ENCODE measurements at places on chromosomes 3 and 15. TPM values are rescaled to one million over a fixed set of nuclear protein-coding genes. Genes with fewer than 3 reads are reported as not detected.

DNA sequence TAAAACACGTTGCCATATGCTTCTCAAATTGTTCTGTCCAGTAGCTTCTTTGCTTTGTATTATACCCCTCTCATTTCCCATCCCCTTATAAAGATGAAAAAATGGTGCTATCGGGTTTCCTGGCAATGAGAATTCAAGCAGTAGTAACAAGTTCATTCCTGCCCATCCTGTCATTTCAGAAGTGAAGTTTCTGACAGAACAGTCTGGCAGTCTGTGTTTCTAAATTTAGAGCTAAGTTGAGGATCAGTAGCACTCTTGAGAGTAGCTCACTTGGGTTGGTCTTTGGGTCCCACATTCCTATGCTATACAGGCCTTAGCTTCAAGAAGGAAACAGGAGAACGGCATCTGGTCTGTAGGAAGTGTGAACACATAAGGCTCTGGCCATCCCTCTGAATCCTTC lies 134.6 kb downstream of the GHSR start:
- H3K4me3 ChIP-seq = no peak overlapping the region
- no peaks in the 10 kb centered on the region for H3K27me3 ChIP-seq
- peaks cover 46% of the 10 kb centered on the region for H3K36me3 ChIP-seq
- no peak for DNase-seq

- peaks cover 23% of the 10 kb centered on the region for H3K36me3 ChIP-seq
- peak overlapping the region; percentile 99 for H3K4me3 ChIP-seq
- peaks cover 19% of the 10 kb centered on the region for H3K4me1 ChIP-seq
- H3K27ac ChIP-seq = peak overlapping the region; percentile 92
- DNase-seq = no peak
- H3K27me3 ChIP-seq = no peaks in the 10 kb centered on the region
Observed at GRCh38 chr3:15426579-15427118, 695 bp downstream of the METTL6 start.

DNA sequence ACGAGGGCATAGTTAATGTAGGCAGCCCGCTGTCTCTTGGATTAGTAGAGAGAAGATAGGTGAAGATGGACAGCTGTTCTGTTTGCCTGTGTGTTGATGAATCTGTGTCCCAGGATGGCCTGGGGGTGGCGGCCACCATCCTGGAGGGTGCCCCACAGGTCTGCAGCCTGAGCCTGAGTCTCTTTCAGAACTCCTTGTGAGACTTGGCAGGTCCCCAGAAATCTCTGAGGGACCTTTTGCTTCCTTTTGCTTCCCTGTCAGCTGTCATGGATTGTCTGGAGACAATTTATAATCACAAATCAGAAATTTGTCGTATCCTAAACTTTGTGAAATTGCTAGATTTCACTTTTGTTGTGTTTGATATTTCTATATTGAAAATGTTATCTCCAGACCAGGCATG lies 17.4 kb downstream of the FAN1 start:
- H3K27ac ChIP-seq = no peak overlapping the region
- H3K4me3 ChIP-seq = no peak overlapping the region
- H3K27me3 ChIP-seq = no peaks in the 10 kb centered on the region
- 0 out of 2 replicates have a peak, but pooled peaks cover 7% of the 10 kb centered on the region for H3K4me1 ChIP-seq
- peaks cover 20% of the 10 kb centered on the region for H3K36me3 ChIP-seq

- H3K36me3 ChIP-seq = no peaks in the 10 kb centered on the region
- H3K27me3 ChIP-seq = no peaks in the 10 kb centered on the region
- no peak for DNase-seq
- no peak overlapping the region for H3K4me3 ChIP-seq
Observed at GRCh38 chr3:115808816-115809215, 185.5 kb downstream of the GAP43 start.

- H3K36me3 ChIP-seq = no peaks in the 10 kb centered on the region
- no peak overlapping the region for H3K4me3 ChIP-seq
- no peaks in the 10 kb centered on the region for H3K27me3 ChIP-seq
- H3K4me1 ChIP-seq = peaks cover 10% of the 10 kb centered on the region
- DNase-seq = peak; percentile 45
- H3K27ac ChIP-seq = no peak overlapping the region
Observed at GRCh38 chr15:98120561-98120960, 160.1 kb downstream of the ARRDC4 start.

- H3K27me3 ChIP-seq = no peaks in the 10 kb centered on the region
- no peak for DNase-seq
- no peaks in the 10 kb centered on the region for H3K36me3 ChIP-seq
- no peak overlapping the region for H3K4me3 ChIP-seq
- peaks cover 10% of the 10 kb centered on the region for H3K4me1 ChIP-seq
Observed at GRCh38 chr15:85792102-85792731, 2.5 kb downstream of the KLHL25 start.

DNA sequence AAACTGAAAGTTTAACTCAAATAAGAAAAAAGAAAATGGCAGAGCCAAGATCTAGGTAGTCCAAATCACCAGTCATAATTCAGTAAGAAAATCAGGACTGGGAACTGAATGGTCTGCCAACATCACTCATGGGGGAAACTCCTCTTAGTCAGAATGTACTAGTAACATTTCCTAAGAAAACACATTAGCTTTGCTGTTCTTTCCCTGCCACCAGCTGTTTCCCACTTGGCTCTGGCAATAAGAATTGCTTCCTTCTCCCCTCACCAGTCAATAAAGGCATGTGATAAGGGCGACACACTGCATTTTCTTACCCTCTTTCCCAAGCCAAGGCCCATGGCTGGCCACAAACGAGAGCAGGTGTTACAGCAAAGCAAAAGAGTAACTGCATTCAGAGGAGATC lies 46.1 kb downstream of the PIK3R4 start:
- no peaks in the 10 kb centered on the region for H3K4me1 ChIP-seq
- no peak overlapping the region for H3K4me3 ChIP-seq
- H3K27me3 ChIP-seq = no peaks in the 10 kb centered on the region
- peak; percentile 26 for DNase-seq
- no peak overlapping the region for H3K27ac ChIP-seq

DNA sequence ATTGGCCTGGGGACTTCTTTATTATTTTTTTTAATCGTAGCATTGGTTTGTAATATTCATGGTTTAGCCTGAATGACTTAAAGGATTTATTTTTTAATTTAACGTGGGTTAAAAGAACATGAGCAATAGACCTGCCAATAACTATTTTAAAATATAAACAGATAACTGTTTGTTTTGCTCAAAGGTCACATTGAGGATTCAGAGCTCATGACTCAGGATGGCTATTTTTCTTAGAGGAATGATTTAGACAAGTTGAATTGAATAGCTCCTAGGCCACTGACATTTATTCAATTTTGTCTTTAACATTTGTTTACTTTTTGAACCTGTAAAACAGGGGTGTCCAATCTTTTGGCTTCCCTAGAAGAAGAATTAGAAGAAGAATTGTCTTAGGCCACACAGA lies 68.5 kb downstream of the ITPR1 start:
- H3K27ac ChIP-seq = no peak overlapping the region
- DNase-seq = no peak
- H3K27me3 ChIP-seq = no peaks in the 10 kb centered on the region
- no peaks in the 10 kb centered on the region for H3K4me1 ChIP-seq
- H3K4me3 ChIP-seq = no peak overlapping the region

DNA sequence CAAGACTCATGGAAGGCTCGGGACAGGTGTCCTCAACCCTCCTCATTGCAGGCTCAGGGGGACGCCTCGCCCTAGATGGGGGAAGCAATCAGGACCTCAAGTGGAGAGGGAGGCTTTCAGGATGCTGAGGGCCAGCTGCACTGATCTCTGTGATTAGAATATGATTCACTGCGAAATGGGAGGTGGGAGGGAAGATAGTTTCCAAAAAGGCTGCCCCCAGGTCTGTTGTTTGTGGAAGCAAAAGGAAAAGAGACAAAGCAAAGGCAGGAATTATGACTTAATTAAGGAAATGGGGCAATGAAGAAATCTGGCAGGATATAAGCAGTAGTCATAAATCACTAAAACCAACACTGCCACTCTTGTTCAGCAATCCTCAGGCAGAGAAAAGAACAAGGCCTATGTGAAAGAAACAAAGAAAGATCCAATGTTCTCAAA lies 85.6 kb upstream of the ABHD17C start:
- no peak overlapping the region for H3K27ac ChIP-seq
- no peaks in the 10 kb centered on the region for H3K36me3 ChIP-seq
- H3K4me1 ChIP-seq = peaks cover 9% of the 10 kb centered on the region
- no peak overlapping the region for H3K4me3 ChIP-seq

- no peak for DNase-seq
- H3K4me1 ChIP-seq = no peaks in the 10 kb centered on the region
- no peak overlapping the region for H3K27ac ChIP-seq
- H3K27me3 ChIP-seq = no peaks in the 10 kb centered on the region
- no peak overlapping the region for H3K4me3 ChIP-seq
Observed at GRCh38 chr3:103218146-103218545, 783.3 kb downstream of the ZPLD1 start.

- no peak overlapping the region for H3K27ac ChIP-seq
- no peaks in the 10 kb centered on the region for H3K27me3 ChIP-seq
- no peaks in the 10 kb centered on the region for H3K4me1 ChIP-seq
Observed at GRCh38 chr3:158652463-158652862, 8.1 kb downstream of the GFM1 start.

DNA sequence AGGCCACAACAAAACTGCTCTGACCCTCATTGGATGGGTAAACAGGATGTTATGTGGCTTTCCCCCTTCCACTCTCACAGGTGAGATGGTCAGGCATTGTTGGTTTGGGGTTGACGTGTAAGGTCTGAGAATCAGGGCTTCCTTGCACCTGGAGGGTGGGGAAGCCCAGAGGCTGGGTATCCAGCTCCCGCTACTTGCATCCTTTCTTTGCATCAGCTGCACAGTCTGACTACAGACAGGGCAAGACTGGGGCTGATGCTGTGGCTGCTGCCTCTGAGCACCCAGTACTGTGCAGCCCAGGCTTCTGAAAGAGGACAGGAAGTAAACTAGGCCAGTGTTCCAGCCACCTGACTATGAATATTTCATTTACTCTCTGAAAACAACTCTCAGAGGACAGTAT lies 58.0 kb upstream of the ATP2B2 start:
- H3K36me3 ChIP-seq = no peaks in the 10 kb centered on the region
- H3K27me3 ChIP-seq = no peaks in the 10 kb centered on the region
- H3K27ac ChIP-seq = no peak overlapping the region
- no peaks in the 10 kb centered on the region for H3K4me1 ChIP-seq
- DNase-seq = no peak

DNA sequence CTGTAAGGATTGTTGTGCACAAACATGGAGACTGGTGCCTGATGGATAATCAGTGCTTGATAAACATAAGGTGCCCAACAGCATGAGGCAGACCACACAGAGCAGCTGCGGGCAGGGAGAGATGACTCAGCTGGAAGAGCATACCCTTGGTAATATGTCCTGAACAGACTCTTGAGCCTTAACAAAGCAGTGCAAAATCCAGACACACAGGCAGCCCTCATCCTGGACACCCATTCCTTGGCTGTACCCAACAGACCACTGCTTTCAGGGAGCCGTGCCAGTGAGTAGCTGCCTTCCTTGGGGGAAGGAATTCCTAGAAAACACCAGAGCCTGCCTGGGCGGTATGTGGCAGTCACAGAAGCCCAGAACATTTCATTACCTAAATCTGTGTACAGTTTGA lies 156.2 kb downstream of the CLSTN2 start:
- no peaks in the 10 kb centered on the region for H3K36me3 ChIP-seq
- H3K27ac ChIP-seq = no peak overlapping the region
- H3K27me3 ChIP-seq = no peaks in the 10 kb centered on the region
- no peaks in the 10 kb centered on the region for H3K4me1 ChIP-seq
- H3K4me3 ChIP-seq = no peak overlapping the region
- no peak for DNase-seq

The GATM gene
- total RNA-seq = 0.89 TPM

The SEMA3F gene
- total RNA-seq = 3.2 TPM

The AGTR1 gene
- total RNA-seq = 4.0 TPM

The PTPRG gene
- total RNA-seq = 39.6 TPM

The STXBP5L gene
- not detected for total RNA-seq

The AMIGO3 gene
- not detected for total RNA-seq

The TMEM40 gene
- not detected for total RNA-seq

Measured in GM23248 (cell line).